Dorsolateral prefrontal cortex (tissue), 122 donors: ENCODE measurements at places on chromosomes 3 and 15.

- no peak for DNase-seq
Observed at GRCh38 chr3:31213869-31214486, 318.7 kb upstream of the STT3B start.

GRCh38 chr15:74461847-74462511, 1.0 kb upstream of the UBL7 start:
- no peak for DNase-seq

DNA sequence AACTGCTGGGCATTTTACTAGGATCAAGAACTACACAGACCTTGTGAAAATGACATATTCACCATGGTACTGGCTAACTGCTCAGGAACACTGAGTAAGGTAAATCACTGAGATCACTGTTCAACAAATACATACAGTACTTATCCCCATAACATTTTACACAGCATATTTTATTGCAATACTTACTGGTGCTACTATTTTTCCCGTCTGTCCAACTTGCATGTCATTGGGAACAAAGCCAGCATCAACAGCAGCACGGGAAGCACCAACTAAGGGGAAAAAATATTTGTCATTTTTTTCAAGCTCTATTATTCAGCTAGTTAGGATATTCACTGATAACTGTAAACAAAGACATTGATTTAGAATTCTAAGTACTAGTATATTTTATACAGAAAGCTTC, 37.0 kb downstream of the ETFA start:
- no peak for DNase-seq

DNA sequence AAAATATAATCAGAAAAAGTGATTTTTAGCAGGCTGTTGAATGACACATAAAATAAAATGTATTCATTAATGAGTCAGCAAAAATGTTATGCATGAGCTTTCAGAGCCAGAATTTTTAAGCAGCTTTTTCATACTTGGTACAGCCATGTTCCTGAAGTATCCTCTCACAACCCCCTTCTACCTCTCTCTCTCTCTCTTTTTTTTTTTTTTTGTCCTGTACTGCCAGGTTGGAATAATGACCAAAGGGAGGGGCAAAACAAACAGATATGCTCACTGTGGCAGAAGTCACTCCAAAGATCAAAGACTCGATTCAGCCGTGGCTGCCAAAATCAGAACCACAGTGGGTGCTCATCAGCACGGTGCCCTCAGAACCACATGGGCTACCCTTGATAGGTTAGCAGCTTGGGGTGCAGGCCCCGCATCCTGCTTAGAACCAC, 383.0 kb downstream of the ZBTB20 start:
- DNase-seq: no peak

- DNase-seq: no peak
Observed at GRCh38 chr15:87576486-87577176, 679.9 kb downstream of the NTRK3 start.

GRCh38 chr3:9732080-9732739, 675 bp downstream of the BRPF1 start:
- no peak for DNase-seq

GRCh38 chr3:197305854-197306253, 7.4 kb upstream of the DLG1 start:
- no peak for DNase-seq

- DNase-seq: no peak
Observed at GRCh38 chr3:42497009-42497731, 5.3 kb upstream of the VIPR1 start.

DNA sequence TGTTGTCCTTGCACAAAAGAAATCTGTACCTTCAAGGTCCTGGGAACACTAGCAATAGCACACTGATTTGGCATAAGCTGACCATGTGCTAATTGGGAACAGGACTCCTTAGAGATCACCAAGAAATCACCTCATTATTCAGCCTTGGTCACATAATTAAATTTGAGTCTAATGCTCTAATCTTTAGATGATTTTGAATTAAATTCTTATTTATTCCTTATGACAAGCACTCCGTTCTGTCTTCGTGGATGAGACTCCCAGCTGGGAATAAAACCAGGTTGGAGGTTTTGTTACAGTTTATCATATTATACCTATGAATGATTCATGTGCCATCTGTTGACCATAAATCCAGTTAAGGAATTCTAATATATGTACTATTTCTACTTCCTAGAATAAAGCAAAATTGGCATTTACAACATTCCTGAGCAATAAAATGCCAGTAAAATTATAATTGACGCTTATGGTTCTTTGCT, 162.2 kb downstream of the MYRIP start:
- no peak for DNase-seq

DNA sequence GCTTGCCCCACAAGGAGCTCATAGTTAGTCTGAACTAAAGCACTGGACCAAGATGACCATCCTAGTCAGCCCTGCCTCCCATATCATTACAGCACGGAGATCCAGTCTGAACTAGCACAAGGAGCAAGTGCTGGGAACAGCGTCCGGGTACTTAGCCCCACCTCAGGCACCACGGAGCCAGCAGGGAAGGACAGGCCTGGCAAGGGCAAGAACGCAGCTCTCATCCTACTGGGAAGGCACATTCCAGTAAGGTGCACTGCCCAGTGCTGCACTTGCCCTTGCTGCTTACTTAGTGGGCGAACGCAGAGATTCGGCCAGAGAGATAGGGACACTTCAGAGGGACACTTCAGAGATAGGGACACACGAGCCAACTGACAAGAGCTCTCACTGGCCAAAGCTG, 27.6 kb downstream of the SEC61A1 start:
- no peak for DNase-seq

GRCh38 chr15:58526647-58527192, 94.9 kb downstream of the LIPC start:
- DNase-seq: no peak

GRCh38 chr3:66004244-66004643, 34.5 kb downstream of the MAGI1 start:
- peak; percentile 6 for DNase-seq

DNA sequence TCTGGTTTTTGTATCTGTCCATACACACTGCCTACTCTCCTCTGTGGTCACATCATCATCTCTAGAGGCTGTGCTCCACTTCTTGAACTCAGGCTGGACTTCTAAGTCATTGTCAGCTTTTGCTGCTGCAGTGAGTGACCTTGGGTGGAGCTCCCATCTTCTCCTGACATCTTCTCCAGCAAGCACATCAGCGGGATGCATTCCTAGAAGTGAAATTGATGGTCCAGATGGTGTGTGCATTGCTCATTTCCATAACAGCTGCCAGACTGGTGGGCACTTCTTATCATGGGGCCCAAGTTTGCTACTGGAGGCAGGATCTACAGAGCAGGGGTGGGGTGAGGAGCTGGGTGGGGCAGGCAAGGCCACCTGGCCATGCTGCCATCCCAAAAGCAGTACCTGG, 109.9 kb downstream of the DNAJB8 start:
- no peak for DNase-seq

DNA sequence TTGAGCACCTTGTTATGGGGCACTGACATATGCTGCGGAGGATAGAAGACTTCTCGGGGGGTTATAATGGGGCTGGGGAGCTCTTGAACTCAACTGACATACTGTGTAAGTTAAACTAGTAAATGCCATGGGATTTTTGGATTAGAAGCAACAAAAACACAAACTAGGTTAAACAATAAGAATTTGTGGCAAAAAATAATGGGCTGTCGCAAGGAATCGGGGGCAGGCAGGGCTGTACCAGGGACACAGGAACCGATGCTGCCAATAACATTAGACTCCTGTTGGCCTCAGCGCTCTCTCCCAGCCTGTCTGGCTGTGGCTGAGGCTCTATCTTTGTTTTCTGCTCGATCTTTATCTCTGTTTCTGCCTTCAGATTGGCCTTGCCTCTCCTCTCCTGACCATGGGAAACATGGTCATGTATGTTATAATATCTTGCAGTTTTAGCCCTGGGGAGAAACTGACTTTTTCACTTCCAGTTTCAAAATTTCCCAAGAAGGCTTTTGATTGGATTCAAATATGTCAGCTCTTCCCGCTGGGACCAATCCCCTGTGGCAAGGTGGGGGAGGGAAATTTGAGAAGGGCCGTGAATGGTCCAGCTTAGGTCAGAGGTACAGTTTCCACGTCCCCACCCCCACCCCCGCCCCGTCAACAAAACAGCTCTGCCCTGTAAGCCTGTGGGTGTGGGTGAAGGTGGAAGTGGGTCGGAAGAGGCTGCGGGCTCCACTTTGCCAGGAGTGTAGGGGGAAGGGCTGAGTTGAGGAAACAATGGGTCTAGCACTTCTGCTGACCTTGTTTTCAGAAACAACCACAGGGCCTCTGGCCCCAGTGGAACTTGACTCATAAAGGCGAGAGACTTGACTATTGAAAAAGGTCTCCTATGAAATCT, 161.1 kb upstream of the TBL1XR1 start:
- peak; percentile 6 for DNase-seq
